Ascending aorta (tissue), 2 donors: ENCODE measurements at places on chromosomes 11 and 22.

GRCh38 chr11:67596753-67597300 lies 9.9 kb upstream of the NDUFV1 start:
- no peak for DNase-seq
- no peaks in the 10 kb centered on the region for H3K27me3 ChIP-seq
- no peaks in the 10 kb centered on the region for H3K36me3 ChIP-seq
- H3K4me3 ChIP-seq, result no peak overlapping the region
- H3K4me1 ChIP-seq, result peaks cover 3% of the 10 kb centered on the region

DNA sequence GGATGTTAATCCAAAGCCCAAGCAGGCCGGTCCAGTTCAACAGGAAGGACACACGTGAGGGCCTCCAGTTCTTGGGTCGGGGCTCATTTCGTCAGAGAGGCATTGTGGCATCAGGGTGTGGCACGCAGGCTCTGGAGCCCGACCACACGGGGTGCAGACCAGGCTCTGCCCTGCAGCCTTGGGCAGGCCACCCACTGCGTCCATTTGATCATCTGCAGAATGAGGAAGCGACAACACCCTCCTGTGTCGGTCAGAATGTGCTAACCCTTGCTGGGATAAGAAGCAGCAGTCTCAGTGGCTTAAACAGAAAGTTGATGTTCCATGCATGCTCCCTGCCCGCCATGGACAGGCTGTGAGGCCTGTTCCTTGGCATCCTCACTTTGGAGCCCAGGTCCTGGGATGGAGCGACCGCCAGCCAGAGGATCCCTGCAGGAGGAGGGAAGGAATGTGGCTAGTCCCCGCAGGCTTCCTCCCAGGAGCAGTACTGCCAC lies 10.8 kb downstream of the RIBC2 start:
- H3K36me3 ChIP-seq, result no peaks in the 10 kb centered on the region
- H3K4me3 ChIP-seq, result no peak overlapping the region
- no peak for DNase-seq
- H3K27ac ChIP-seq, result no peak overlapping the region
- no peaks in the 10 kb centered on the region for H3K27me3 ChIP-seq

- H3K27me3 ChIP-seq, result no peaks in the 10 kb centered on the region
- no peaks in the 10 kb centered on the region for H3K36me3 ChIP-seq
- H3K4me3 ChIP-seq, result no peak overlapping the region
- no peaks in the 10 kb centered on the region for H3K4me1 ChIP-seq
Observed at GRCh38 chr11:108614086-108614485, 20.5 kb upstream of the EXPH5 start.

GRCh38 chr22:29256606-29257325 lies 11.0 kb downstream of the RHBDD3 start:
- DNase-seq, result no peak
- H3K36me3 ChIP-seq, result no peaks in the 10 kb centered on the region
- no peaks in the 10 kb centered on the region for H3K4me1 ChIP-seq
- no peaks in the 10 kb centered on the region for H3K27me3 ChIP-seq
- no peak overlapping the region for H3K27ac ChIP-seq

- H3K4me1 ChIP-seq, result peaks cover 5% of the 10 kb centered on the region
- peaks cover 3% of the 10 kb centered on the region for H3K36me3 ChIP-seq
Observed at GRCh38 chr22:31230871-31231621, 18.9 kb downstream of the LIMK2 start.
